Activated CD8-positive, alpha-beta T cell treated with anti-CD3 and anti-CD28 coated beads for 36 hours (primary cell): ENCODE measurements at places on chromosomes 11 and 22.

DNA sequence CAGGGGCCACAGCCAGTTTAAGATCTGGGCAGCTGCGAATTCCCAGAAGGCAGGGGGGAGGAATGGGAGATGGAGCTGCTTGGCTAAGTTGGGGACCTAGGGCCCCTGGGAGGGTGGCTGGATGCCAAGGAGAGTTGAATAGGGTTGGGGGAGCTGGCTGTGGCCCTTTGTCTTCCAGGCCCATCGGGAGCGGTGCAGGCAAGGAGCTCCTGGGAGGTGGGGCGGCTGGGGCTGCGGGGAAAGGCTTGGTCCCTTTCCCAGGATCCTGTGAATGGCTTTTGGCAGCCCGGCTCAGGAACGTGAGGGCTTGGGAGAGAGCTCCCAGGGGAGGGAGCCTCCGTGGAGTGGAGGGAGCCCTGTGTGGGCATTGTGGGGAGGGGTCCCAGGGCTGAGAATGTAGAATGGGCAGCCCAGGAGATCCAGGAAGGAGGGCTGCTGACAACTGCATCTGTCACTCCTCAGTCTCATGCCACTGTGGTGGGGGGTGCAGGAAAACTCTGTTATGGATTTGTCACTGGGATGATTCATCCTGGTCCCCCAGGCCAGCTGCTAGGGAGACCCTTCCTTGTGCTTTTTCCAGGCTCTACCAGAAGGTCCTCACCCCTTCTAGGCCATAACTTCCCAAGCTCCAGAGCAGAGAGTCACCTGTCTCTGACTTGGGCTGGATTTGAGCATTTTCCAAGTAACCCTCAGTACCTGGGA lies 6.0 kb downstream of the FREY1 start:
- DNase-seq: no peak

DNA sequence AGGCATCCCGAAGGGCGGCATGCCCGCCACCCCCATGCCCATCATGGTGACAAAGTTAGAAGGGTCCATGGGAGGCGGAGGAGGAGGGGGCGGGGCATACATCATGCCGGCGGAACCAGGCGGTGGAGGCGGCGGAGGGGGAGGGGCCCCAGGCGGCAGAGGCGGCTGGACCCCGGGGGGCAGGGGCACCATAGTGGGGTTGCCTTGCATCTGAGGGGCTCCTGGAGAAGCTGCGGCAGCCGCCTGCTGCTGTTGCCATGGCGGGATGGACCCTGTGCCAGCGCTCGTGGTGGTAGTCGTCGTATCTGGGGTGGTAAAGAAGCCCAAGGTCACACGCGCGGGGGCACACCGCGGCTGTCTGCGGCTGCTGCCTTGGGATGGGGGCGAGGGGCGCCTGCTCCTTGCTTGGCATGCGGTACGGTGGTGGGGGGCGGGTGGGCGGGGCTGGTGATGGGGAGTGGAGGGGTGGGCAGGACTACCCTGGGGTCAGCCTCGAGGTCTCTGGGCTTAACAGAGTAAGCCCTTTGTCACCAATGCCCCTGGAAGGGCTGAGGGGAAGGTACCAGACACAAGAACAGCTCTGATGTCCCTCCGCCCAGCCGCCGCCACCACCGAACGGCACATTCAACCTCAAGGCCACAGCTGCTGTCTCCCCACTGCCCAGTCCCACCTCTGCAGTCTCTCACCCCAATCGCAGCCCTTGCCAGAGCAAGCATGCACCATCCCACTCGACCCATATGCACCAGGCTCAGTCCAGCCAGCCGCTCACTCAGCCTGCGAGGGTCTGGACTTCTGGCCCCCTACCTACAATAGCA lies 6.3 kb upstream of the PYGM start:
- no peak for DNase-seq

DNA sequence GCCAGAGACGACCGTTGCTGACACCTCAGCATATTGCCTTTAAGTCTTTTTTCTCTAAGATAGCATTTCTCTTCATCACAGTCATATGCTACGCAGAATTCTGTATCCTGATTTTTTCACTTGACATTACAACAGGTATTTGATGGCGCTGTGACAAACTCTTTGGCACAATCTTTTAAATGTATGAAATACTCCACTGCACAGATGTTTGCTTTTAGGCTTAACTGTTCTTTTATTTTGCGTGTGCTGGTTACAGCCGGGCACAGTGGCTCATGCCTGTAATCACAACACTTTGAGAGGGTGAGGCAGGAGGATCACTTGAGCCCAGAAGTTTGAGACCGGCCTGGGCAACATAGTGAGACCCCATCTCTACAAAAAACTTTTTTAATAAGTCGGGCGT lies 52.0 kb upstream of the PPP6R3 start:
- DNase-seq: no peak

GRCh38 chr11:102007567-102008437 lies 39.4 kb upstream of the CFAP300 start:
- no peak for DNase-seq

DNA sequence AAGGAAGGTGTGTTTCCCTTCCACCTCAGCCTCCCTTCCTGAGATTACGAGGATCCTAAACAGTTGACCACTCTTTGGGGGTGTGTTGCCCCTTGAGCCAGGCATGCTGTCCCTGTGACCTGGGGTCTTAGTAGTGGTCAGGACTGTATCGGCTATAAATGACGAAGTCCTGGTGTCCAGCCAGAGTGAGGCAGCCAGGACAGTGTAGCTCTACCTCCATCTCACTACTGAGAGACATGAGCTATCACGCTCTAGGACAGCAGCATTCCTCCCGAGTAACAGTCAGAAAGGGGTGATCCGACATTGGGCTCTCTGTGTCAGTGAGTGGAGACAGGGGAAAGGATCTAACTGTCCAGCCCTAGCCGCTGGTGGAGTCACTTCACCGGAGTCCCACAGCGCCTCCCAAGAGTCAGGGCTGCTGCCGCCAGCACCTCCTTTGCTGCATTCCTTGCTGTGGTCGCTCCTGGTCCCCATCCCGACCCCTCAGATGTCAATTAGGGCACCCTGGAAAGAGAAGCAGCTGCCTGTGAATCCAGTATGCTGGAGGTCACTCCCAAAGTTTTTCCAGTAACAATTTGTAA lies 3.3 kb upstream of the B3GNT6 start:
- no peak for DNase-seq
